ENCODE measurements at places on chromosomes 4 and X.

GRCh38 chrX:76253432-76253831 is 80.6 kb downstream of the PBDC1 start:
- no peak for DNase-seq

- no peak for DNase-seq
Measured at GRCh38 chr4:169128902-169129301, 118.8 kb upstream of the CBR4 start.

GRCh38 chr4:87038837-87039615 is 104.2 kb downstream of the AFF1 start:
- DNase-seq = peak; percentile 22

- DNase-seq = no peak
Measured at GRCh38 chr4:162475246-162475645, 311.4 kb upstream of the FSTL5 start.

DNA sequence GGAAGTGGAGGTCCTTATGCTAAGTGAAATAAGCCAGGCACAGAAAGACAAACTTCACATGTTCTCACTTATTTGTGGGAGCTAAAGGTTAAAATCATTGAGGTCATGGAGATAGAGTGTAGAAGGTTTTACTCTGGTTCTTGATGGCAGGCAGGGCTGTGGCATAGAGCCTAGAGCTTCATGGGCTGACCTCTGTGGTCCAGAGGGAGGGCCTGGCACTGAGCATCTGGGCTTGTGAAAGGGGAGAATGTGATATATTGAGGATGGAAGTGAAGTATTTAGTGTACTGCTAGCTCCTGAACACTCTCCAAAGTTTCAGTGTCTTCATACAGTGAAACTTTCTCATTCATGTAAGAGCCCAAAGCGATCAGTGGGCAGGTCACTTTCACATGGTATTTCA is 71.3 kb upstream of the ANXA3 start:
- DNase-seq = no peak

GRCh38 chrX:77431227-77431626 is 16.0 kb upstream of the FGF16 start:
- no peak for DNase-seq

GRCh38 chr4:77601614-77602187 is 3.9 kb upstream of the CXCL13 start:
- no peak for DNase-seq

DNA sequence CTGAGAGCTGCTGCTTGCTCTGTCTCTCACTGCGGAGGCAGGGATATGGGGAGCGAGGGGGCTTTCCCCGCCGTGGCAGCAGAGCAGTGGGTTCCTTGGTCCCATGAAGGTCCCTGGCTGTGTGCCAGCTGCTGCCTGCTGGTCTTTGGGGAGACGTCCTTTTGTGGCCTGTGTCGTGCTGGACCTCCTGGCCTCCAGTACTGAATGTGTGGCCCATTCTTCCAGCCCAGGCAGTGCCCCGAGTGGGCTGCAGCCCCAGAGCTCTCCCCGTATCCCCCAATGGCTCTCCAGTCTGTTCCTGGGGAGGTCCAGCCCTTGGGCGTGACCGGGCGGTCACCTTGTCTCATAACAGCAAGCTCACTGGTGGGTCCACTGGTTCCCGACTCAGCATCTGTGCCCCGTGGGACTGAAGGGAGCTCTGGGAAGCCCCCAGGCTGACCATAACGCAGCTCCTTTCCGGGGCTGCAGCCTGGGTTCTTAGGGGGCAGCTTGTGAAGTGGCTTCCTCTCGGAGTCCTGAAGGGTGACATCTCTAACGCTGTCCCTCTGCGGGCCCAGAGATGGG is 115.6 kb downstream of the SMIM20 start:
- DNase-seq = no peak

- DNase-seq = no peak
Measured at GRCh38 chr4:86089781-86090323, 270.0 kb downstream of the MAPK10 start.

DNA sequence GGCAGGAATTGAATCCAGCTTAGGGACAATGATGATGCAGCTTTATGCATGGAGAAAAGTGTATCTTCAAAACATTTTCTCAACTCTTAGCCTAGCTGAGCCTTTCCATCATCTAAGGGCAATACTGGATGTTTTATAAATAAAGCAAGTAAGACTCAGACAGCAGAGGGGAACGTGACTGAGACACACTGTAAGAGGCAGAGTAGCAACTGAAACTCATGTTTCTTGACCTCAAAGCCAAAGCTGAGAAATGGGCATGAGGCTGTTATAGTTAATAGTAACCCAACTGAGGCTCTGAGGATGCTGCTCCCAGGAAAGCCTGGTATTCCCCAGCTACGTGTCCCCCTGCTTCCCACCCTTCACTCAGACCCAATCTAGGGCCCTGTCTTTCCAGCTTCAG is 44.6 kb downstream of the ARHGEF9 start:
- DNase-seq = no peak

DNA sequence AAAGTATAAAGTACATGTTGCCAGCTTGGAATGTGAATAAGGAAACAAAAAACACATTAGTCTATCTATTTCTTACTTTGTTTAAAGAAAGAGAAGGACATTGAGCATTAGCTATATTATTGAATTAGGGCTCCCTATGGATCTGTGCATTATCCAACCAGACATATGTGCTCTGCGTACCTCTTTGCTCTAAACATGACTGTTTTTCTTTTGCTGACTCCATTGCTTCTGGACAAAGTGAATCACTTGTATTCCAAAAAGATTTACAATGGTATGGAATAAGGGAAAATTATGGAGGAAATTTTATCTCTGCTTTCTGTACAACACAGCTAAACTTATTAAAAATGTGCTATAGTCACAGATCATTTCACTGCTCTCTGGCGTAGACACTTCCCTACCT is 727.8 kb upstream of the LCORL start:
- DNase-seq = no peak

DNA sequence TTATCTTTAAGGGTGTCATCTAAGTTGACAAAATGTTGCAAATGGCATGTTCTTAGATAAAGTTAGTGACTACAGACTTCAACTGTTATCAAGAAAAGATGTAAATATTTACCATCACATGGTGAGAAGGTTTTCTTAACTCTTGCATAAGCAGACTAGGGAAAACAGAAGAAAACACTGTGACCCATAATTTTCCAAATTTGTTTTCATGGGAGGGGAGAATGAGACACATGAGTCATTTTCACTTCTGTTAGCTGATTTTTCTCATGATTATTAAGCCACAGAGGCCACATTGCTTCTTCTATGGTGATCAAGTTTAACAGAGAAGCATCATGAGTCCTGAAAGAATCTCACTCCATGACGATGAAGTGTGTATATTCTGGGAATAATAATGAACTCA is 30.2 kb upstream of the SYTL5 start:
- no peak for DNase-seq

DNA sequence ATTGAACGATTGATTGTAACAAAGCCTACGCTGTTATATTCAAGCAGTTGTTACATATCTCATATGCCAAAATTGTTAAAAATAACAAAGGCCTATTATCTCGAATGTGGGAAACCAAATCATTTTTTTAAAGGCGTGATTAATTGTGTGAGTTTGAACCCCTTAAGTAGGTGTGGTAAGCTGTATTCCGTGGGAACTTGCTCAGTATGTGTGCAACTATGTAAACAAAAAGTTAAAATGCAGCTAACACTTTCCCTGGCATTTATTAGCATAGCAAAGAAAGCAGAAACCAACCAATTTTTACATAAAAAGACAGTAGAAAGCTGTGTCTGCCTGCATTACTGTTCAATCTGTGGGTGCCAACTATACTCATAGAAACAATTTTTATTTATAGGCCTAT is 166.0 kb upstream of the HAND2 start:
- DNase-seq = no peak

GRCh38 chr4:62256479-62256878 is 1056.4 kb downstream of the ADGRL3 start:
- no peak for DNase-seq

- no peak for DNase-seq
Measured at GRCh38 chrX:151363316-151363715, 33.7 kb upstream of the VMA21 start.

GRCh38 chrX:120311727-120312063 is 434 bp upstream of the TMEM255A start:
- no peak for DNase-seq

GRCh38 chr4:84258905-84259830 is 239.9 kb downstream of the NKX6-1 start:
- no peak for DNase-seq

- no peak for DNase-seq
Measured at GRCh38 chr4:146154057-146154456, 21.5 kb upstream of the LSM6 start.

DNA sequence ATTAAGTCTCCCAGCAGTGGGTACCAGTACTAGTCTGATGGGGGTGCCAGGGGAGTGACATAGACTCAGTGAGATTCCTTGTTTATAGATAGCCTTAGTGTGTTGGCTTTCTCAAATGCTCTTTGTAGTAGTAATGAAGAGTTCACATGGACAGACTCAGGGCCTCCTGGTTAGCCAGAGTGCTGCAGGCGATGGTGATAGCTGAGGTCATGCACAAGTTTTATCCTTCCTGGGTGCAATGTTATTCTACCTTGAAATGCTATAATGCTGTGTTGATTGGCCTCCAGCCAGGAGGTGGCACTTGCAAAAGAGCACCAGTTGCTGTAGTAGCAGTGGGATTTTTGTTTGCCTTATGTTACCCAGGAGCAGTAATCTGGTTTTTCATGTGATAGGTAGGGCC is 35.5 kb upstream of the ADH4 start:
- DNase-seq = no peak

DNA sequence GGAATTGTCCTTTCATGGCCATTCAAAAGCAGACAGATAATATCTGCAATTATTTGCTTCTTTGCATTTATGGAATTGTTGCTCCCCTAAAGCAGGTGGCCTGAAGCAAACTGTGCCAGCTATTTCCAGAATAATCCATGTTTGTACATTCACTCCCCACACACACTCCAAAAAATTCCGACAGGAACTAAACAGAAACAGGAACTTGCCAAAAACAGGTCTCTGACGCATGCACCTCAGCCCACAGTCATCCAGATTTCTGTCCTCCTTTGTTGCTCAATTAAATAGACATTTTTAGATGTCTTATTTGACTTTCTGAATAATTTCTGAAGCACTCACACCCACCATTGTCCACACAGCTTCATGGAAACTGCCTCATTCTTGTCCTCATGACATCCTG is 71.5 kb upstream of the EDNRA start:
- no peak for DNase-seq

DNA sequence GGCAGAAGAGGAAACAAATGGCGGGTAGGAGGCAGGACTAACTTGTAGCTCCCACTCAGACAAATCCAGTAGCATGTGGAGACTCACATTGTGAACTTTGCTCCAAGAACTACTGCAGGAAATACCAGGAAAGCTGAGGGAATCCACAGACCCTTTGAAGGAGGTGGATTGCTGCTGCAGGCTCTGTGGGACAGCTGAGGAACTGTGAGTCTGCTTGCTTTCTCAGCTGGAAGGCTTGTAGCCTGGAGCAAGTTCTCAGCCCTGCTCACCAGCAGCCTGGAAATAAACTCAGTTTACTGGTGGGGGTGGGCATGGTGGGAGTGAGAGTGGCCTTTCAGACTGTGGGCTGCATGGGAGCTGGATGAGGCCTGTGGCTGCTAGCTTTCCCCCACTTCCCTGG is 16.0 kb downstream of the RTL3 start:
- no peak for DNase-seq

- DNase-seq = no peak
Measured at GRCh38 chrX:24294619-24295018, 19.2 kb downstream of the SUPT20HL2 start.

- DNase-seq = no peak
Measured at GRCh38 chrX:5802391-5802790, 426.3 kb downstream of the NLGN4X start.

DNA sequence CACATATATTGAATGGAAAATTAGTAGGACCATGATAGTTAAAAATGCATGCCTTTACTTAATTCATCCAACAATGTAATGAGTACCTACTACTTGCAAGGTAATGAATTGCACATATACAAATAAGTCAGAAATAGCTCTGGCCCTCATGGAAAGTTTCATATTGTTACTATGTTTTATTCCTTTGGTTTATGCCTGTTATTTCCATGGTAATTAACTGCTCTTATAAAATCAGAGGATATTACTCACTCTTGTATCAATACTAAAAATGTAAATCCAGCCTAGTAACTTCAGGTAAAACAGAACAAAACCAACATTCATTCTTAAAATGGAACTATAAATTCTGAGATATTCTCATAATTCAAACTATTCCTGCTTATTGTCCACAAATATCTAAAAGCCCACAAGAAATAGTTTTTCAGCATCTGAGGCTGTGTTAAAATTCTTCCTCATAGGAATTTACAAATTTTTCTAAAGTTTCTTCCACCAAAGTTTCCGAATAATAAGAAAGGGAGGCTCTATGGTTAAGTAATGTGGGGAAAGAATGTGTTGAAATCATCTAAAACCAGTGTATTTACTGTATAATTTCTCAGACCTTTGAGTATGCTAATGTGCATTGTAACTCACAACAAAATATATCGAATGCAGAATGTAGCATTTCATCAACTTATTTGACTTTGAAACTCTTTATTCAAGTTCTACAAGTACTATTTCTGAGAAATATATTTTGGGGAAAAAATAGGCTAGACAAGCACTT is 444.2 kb downstream of the PDGFC start:
- DNase-seq = no peak

- DNase-seq = no peak
Measured at GRCh38 chr4:52876069-52876468, 14.0 kb downstream of the RASL11B start.

DNA sequence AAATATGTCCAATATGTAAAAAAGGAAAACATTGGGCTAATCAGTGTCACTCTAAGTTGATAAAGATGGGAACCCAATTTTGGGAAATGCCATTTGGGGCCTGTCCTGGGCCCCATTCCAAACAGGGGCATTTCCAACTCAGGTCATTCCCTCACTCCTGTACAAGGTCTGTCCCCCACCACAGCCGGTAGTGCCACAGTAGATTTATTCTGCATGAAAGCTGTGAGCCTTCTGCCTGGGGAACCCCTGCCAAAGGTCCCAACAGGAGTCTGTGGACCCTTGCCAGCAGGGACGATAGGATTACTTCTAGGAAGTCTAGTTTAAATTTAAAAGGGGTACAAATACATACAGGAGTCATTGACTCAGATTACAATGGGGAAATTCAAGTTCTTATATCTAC is 317.6 kb upstream of the GNPDA2 start:
- no peak for DNase-seq

GRCh38 chr4:2482693-2483092 is 13.8 kb downstream of the RNF4 start:
- peak; percentile 11 for DNase-seq

GRCh38 chr4:30717208-30718020 is 2.8 kb upstream of the PCDH7 start:
- peak; percentile 58 for DNase-seq

- no peak for DNase-seq
Measured at GRCh38 chr4:148327683-148328082, 114.5 kb downstream of the NR3C2 start.

- DNase-seq = no peak
Measured at GRCh38 chr4:180960743-180961401, 1282.3 kb upstream of the TENM3 start.

Measured in C1 segment of cervical spinal cord (tissue), 14 donors.